ENCODE measurements at places on chromosomes 5 and 9.
A peak's percentile ranks its signal among the peaks of the same experiment; 100 is the strongest.

- DNase-seq: no peak
Measured at GRCh38 chr5:134001938-134002731, 2.6 kb downstream of the VDAC1 start.

DNA sequence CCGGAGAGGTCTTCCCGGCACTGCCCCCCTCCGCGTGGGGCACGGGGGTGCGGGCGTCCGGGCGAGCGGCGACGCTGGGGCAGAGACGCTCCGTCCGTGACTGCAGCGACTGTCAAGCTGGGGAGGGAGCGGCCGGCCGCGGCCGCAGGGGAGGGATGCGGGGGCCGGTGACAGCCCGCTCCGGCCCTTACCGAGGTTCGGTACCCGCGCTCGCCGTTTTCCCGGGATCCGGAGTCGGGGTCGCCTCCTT, 400 bp downstream of the KDM4C start:
- DNase-seq: no peak

DNA sequence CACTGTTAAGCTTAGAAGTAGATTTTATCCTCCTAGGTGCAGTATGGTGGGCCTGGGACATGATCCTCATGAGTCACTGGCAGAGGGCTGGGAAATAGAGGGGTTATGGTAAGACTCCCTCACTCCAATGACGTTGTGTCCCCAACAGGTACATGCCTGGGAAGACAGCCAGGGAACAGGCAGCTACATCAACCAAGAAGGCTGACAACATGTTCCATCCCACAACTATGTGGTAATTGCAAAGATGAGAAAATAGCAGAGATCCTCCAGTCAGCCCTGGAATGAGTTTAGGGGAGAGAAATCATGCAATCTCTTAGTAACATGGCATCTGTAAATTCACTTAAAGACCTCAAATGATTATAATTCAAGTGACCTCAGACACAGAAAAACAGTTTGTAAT, 114.4 kb upstream of the LIFR start:
- DNase-seq: no peak

- DNase-seq: no peak
Measured at GRCh38 chr9:91813176-91813795, 136.7 kb downstream of the ROR2 start.

DNA sequence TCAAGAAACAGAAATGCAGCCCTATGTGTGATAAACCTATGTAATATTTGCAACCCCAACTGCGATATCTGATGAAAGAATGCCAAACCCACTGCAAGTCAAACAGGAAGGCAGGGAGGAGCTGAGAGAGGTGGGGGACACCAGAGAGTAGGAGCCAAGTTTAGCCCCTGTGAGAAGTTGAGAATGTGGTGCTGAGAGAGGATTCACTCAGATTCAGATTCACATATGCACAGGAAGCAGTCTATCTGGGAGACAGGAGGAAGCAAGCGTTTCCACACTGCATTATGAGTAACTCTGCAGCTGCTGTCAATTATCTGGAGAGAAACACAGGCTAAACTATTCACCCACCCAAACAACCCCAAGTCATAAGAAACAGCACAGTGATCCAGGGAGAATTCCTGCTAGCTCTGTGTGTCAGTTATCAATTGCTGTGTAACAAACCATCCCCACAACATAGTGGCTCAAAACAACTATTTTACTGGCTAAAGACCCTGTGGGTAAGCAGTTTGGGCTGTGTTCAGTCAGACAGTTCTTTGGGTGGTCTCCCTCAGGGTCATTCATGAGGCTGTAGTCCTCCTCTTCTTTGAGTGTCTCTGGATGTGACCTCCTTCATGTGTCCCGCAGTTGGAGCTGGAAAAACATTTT, 161.9 kb upstream of the RAI14 start:
- no peak for DNase-seq

GRCh38 chr5:168328814-168329213, 37.4 kb downstream of the WWC1 start:
- no peak for DNase-seq

GRCh38 chr5:23820765-23821471, 313.5 kb downstream of the PRDM9 start:
- DNase-seq: no peak

- no peak for DNase-seq
Measured at GRCh38 chr5:151215546-151215880, 8.4 kb downstream of the CCDC69 start.

DNA sequence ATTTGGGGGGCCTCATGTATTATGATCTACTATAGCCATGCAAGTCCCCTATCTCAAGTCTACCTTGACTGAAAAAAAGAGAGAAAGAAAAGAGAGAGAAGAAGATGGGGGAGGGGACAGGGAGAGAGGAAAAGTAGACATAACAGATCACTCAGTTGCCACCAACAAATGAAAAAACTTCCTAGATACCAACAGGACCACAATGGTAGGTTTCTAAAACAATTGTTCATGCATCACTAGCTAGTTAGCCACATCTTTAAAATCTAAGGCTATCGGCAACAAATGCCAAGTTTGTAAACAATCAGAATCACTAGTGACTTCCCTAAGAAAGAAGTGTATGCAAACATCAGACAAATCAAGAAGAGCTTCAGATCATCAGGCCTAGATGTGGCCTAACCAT, 328.2 kb downstream of the BNC2 start:
- no peak for DNase-seq

- no peak for DNase-seq
Measured at GRCh38 chr9:137971477-137972138, 94.0 kb downstream of the CACNA1B start.

DNA sequence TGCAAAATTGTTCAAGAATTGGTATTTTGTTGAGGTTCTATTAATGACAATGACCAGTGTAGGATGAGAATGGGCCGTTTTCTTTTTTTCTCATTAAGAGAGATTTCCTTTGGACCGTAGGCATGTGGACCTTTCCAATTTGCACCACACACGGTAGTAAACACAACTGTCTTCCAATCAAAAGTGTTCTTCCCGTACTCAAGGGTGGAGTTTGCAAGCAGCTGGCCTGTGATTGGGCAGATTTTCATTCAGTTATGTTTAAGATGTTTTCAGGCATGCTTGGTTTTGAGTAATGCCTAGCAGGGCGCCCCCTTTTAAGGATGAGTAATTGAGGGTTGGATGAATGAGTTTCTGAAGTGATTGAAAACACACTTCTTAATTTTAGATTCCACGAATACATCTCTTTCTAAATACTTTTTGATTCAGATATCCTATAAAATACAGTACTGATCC, 2.5 kb downstream of the KDM3B start:
- peak; percentile 16 for DNase-seq

DNA sequence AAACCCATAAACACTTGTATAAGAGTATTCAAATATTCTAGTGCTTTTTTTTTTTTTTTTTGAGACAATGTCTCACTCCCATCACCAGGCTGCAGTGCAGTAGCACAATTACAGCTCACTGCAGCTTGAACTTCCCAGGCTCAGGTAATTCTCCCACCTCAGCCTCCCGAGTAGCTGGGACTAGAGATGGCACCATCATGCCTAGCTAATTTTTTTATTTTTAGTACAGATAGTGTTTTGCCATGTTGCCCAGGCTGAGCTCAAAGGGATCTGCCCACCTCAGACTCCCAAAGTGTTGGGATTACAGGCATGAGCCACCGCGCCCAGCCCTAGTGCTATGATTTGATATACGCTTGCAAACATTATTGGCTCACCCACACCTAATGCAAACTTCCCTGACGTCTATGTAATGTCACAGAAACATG, 11.8 kb downstream of the IL6ST start:
- no peak for DNase-seq

DNA sequence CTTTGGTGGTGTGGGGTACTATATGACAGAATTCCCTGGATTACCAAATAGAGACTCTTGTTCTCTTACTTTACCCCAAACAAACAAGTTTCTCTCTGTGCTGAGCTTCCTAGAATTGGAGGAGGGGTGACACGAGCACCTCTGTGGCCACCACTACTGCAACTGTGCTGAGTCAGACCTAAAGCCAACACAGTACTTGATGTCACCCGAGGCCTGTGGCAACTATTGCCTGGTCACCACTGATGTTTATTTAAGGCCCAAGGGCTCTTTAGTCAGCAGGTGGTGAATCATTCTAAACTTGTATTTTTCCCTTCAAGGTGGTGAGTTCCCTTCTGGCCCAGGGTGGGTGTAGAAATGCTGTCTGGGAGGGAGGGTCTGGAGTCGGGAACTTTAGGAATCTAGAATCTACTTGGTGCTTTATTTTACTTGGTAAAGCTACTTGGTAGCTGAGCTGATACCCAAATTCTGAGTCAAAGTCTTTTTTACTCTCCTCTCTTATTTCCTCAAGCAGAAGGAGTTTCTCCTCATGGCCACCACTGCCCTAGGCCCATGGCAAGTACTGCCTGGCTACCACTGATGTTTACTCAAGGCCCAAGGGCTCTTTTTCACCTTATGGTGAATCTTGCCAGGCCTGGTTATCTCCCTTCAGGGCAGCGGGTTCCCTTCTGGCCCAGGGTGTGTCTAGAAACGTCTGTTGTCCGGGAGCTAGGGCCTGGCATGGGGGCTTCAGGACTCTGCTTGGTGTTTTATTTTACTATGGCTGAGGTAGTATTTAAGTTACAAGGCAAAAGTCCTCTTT, 9.8 kb downstream of the LURAP1L start:
- DNase-seq: no peak

DNA sequence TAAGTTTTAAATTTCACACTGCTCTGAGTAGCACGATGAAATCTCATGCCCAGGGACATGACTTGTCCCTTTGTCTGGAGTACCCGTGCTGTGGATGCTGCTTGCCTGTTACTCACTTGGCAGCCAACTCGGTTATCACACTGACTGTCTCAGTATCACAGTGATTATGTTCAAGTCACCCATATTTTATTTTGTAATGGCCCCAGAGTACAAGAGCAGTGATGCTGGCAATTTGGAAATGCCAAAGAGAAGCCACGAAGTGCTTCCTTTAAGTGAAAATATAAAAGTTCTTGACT, 22.8 kb upstream of the SCGB3A2 start:
- DNase-seq: no peak

- no peak for DNase-seq
Measured at GRCh38 chr9:21081451-21081850, 3.7 kb upstream of the IFNB1 start.
